ELR (cell line): ENCODE measurements at places on chromosomes 1 and 21.

DNA sequence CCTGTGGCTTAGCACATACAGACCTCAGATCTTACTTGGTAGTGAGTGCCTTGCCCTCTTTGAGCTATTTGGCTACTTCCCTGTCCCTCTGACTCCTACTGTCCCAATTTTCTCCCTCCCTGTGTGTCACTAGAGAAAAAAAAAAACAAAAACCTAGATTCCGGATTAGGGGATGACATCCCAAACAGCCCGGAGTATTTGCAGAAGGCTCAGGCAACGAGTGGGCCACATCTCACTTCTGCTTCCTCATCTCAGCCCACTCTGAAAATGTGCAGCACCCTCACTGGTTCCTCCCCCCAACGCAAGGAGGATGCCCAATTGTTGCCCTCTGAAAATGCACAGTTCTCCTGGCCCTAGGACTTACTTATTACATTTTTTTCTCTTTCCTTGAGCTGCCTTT lies 4.9 kb downstream of the NHLH1 start:
- DNase-seq, result no peak

DNA sequence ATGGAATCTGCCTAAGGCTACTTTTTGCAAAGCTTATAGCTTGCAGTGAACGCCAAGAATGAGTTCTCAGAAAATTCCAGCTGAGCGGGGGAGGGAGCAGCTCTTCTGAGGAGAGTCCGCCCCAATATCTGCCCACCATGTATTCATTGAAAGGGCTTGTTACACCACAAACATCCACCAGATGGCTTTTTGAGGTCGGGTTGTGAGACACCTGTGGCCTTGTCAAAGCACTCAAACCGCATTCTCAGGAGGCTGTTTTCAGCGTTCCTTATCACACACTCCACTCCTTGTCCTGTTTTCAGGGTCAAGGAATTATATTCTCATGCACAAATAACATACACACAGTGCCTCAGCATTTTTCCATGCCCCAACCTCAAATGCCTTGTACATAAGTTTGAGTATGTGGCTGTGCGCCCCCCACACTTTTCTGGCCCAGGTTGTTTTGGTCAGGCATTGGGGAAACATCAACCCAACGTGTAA lies 3.9 kb upstream of the C4BPB start:
- peak; percentile 68 for DNase-seq

DNA sequence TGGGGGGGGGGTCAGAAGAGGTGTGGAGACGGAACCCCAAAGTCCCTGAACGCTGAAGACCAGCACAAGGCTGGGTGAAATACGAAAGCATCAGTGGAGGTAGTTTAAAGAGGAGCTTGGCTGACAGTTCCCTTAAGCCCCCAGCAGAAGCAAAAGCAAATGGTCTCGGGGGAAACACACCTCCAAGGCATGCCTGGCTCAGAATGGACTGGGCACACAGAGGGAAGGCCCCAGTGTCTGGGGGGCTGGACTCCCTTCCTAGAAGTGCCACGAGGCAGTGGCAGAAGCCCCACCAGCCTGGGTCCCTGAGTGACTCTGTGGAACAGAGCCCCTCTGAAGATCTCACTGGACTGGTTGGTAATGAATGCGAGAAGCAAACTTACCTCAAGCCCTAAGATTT lies 43.9 kb downstream of the UBE2G2 start:
- DNase-seq, result no peak

- peak; percentile 45 for DNase-seq
Observed at GRCh38 chr1:44154049-44154448, 12.6 kb upstream of the KLF18 start.

DNA sequence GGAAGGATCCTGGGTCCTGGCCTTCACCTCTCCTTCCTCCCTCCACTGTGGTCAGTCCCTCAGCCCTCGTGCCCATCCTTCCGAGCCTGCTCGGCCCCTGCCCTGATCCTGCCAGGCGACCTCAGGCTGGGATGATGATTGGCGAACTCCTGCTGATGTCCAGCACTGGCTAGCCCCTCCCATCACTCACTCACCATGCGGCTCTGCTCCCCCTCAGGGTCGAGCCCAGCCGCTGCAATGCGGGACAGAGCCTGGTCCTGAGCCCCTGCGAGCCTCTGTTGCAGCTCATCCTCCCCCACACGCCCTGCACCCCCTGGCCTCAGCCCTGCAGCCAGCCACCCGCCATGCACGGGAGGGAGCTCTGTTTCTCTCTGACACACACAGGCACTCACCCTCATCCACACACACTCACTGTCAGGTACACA lies 100.2 kb downstream of the DMRTB1 start:
- DNase-seq, result no peak

GRCh38 chr1:157241185-157241538 lies 103.0 kb upstream of the ETV3 start:
- DNase-seq, result no peak

DNA sequence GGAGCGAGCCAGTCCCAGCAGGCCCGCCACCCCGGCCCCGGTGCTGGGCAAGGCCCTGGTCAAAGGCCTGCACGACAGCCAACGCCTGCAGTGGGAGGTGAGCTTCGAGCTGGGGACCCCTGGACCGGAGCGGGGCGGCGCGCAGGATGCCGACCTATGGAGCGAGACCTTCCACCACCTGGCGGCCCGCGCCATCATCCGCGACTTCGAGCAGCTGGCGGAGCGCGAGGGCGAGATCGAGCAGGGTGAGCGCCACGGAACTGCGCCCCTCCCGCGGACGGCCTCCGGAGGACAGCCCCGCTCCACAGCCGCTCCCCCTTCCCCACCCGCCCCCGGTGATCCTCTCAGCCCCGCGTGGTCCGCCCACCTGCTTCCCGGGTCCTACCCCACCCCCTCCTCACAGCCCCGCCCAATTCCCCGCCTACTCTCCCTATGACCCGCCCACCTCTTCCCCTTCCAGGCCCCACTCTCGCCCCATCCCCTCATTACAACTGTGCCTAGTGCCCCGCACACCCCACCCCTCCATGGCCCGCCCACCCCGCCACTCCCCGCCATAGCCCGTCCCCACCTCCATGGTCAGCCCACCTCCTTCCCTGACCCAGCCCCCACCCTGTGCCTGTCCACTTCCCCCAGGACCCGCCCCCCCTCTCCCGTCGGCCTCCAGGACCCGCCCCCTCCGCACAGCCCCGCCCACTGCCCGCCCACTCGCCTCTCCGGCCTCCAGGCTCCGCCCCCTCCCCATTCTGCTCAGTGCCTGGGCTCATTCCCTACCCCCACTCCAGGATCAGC lies 52.7 kb downstream of the VWA5B1 start:
- DNase-seq, result no peak

DNA sequence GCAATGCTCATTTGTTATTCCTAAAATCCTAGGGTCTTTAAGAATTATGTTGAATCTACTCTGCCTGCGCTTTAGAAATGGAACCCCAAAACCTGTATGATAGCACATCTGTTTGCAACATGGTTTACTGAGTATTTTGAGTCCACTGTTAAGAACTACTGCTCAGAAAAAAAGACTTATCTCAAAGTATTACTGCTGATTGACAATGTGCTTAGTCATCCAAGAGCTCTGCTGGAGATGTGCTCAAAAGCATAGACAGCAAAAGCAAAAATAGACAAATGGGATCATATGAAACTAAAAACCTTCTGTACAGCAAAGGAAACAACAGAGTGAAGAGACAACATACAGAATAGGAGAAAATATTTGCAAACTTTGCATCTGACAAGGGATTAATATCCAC lies 107.0 kb downstream of the CTH start:
- DNase-seq, result no peak

DNA sequence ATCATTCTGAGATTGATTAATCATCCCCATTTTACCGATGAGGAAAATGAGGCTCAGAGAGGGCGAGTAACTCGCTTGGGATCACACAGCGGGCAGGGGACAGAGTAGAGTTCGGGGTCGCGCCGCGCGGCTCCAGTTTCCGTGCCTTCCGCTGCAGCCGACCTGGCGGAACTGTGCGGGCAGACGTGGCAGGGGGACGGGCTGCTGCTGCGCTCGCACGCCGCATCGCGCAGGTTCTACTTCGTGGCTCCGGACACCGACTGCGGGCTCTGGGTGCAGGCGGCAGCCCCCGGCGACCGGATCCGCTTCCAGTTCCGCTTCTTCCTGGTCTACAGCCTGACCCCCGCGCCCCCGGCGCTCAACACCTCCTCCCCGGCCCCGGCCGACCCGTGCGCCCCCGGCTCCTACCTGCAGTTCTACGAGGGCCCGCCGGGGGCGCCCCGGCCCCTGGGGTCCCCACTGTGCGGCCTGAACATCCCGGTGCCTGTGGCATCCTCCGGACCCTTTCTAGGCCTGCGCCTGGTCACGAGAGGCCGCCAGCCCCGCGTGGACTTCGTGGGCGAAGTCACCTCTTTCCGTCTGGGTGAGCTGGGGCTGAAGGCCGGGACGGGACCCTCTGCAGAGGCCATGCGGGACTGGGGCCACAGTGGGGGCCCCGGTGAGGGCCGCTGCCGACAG lies 2.3 kb downstream of the LDLRAD2 start:
- DNase-seq, result no peak

DNA sequence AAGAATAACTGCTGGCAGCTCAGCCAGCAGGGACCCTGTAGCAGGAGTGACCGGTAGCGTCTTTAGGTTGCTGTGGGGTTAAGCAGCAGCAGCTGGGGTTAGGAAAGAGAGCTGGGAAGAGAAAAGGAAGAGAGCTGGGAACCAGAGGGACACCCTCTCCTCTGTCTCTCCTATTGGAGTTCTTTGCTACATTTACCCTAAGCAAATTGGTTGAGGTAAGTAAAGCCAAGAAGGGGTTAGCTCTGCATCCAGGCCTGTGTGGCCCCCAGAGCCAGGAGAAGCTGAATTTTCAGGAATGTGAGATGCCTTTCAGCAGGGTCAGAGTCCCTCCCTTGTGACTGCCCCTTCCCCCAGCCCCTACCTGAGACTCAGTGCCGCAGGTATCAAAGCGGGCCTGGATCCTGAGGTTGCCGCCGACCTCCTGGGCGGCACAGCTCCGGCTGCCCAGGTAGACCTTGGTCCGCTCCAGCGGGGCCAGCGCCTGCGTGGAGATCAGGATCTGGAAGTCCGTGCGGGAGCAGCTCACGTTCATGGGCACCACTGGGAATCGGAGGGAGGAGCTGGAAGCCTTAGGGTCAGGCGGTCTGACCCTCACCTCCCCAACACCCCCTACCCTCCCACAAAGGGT lies 16.4 kb downstream of the CDCP2 start:
- no peak for DNase-seq

GRCh38 chr1:230827801-230828200 lies 40.5 kb downstream of the C1orf198 start:
- DNase-seq, result no peak

DNA sequence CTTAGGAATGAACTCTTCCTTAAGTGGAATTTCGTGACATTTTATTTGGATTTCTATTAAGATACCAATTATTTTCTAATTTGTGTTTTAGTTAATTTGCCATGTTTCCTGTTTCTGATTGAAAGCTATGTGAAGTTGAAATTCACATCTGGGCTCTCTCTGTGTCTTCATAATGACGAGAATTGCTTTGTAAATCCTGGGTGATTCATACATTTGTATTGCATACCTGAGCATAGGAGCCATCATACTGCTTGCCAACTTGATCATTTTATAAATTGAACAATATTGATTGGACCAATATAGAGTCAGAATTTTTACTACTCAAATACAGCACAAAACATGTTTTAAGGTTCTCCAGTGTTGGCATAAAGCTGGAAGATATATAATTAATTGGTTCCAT lies 817.9 kb downstream of the BRINP3 start:
- peak; percentile 66 for DNase-seq

DNA sequence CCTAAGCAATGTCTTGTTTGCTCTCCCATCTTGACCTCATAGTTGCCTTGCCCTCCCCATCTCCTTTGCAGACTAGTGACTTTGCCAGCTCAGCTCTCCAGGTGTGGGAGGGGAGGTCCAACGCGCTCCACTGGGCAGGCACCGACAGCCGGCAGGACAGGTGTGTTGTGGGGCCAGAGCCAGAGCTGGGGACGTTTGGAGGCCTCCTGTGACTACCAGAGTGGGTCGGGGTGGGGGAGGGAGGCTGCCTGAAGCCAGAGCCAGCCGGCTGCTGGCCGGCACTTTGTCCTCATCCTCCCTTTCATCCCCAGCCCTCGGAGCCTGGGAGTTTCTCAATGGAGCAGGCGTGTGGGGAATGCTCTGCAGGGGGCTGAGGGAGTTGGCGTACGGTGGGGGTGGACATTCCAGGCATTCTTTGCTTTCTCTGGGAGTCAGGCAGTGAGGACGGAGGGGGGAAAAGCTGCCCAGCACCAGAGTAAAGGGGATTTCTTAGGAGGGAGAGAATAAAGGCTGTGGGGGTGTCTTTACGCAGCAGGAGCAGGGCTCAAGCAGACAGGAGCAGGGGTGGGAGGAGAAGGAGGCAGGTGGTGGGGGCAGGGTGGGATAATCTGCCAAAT lies 20.2 kb downstream of the NUAK2 start:
- DNase-seq, result peak; percentile 94

DNA sequence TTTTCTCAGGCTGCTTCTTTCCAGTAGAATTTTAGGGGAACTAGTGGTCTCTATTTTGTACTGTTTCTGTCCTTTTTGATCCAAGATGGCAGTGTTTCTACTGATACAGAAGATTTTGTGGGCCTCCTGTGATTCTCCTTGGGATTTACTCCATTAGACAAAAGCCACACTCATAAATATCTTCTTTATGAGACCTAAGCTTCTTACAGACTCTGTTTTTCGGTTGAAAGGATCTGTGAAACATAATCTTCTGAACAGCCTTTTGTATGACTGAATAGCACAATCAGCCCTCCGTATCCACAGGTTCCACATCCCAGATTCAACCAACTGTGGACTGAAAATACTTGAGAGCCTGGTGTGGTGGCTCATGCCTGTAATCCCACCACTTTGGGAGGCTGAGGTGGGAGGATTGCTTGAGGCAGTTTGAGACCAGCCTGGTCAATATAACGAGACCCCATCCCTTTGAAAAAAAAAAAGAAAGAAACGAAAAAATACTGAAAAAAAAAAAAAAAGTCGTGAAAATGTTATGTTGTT lies 10.8 kb upstream of the PSMD4 start:
- no peak for DNase-seq

GRCh38 chr1:193629875-193630274 lies 443.5 kb upstream of the B3GALT2 start:
- no peak for DNase-seq

- peak; percentile 100 for DNase-seq
Observed at GRCh38 chr1:58755468-58755872, 28.4 kb downstream of the JUN start.

DNA sequence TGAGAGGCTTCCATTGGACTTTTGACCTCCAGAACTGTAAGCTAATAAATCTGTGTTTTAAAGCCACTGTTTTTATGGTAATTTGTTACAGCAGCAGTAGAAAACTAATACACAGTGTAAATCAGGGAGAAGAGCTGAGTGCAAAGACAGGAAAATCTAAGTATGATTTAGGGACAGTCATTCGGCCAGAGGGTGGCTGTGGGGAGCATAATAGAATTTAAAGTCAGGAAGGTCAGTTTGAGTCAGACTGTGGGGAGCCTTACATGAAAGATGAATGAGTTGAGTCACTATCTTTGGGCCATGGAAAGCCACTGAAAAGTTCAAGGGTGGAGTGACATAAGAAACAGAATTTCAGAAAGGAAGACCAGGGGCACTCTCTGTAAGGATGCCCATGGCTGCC lies 52.4 kb upstream of the SSX2IP start:
- DNase-seq, result peak; percentile 83
